Activated T-helper 17 cell treated with anti-CD3 and anti-CD28 coated beads, Interleukin-2, amount 50 U/mL, for 72 hours (primary cell): ENCODE measurements at places on chromosomes 12 and 14. TPM values are rescaled to one million over a fixed set of nuclear protein-coding genes. Genes with fewer than 3 reads are reported as not detected.

Gene GYS2
- total RNA-seq: not detected

Gene PLEKHD1
- 0.19 TPM for total RNA-seq

Gene KRT76
- not detected for total RNA-seq

Gene KRT5
- not detected for total RNA-seq

Gene GLIPR1L1
- not detected for total RNA-seq

Gene ACSM4
- not detected for total RNA-seq

Gene FBLN5
- total RNA-seq: 1.4 TPM

Gene RNASE13
- total RNA-seq: not detected

- no peak for ATAC-seq
Observed at GRCh38 chr14:51019089-51019488, 74.8 kb upstream of the PYGL start.

- no peak for ATAC-seq
Observed at GRCh38 chr12:46351886-46352650, 20.5 kb downstream of the SLC38A2 start.

DNA sequence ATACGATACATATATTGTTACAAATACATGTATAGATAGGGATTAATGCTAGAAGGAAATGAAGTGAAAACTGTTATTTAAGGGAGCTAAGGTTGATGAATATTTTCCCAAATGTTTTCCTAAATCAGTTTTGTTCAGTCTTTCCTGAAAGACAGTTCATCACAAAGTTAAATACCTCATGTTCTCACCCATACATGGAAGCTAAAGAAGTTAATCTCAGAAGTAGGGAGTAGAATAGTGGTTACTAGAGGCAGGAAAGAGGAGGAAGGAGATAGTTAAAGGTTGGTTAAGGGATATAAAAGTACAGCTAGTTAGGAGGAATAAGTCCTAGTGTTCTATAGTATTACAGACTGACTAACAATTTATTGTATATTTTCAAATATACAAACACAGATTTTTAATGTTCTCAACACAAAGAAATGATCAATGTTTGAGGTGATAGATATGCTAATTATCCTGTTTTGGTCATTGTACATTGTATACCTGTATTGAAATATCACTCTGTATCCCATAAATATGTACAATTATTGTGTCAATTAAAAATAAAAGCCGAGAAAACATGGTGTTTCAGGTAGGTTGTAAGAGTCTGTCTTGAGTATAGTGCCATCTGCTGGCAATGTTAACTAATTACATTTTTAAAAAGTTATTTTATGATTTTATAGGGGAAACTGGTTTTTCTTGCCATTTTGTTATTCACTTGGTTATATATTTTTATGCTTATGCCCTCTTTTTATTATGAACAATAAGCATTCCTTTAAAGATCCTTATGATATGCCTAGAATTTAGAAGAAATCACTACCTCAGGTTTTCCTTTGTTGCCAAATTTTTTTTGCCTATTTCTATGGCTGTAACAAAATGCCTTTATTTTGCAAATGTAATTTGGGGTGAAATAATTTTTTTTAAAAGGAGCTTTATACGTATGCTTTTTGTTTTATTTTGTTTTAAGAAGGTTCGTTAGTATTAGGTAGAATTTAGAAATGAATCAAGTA, 26.9 kb downstream of the ZDHHC17 start:
- ATAC-seq: no peak

DNA sequence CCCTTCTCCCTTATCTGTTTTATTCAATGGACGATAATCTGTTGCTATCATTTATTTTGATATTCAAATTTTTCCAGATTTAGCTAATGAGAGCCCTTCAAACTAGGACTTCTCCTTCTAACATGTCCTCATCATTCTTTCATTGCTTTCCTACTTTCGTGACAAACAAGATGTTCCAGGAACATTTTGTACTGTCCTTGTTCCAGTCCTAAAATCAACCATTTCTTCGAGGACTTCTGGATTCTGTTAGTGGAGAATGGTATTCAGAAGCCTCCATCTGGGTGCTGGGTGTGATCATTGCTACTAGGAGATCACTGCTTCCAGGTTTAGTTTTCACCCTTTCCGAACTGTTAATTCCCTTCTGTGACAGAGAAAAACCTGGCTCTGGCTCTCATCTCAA, 29.5 kb upstream of the FBXO34 start:
- ATAC-seq: no peak

- ATAC-seq: no peak
Observed at GRCh38 chr12:119949594-119949993, 39.4 kb upstream of the BICDL1 start.

DNA sequence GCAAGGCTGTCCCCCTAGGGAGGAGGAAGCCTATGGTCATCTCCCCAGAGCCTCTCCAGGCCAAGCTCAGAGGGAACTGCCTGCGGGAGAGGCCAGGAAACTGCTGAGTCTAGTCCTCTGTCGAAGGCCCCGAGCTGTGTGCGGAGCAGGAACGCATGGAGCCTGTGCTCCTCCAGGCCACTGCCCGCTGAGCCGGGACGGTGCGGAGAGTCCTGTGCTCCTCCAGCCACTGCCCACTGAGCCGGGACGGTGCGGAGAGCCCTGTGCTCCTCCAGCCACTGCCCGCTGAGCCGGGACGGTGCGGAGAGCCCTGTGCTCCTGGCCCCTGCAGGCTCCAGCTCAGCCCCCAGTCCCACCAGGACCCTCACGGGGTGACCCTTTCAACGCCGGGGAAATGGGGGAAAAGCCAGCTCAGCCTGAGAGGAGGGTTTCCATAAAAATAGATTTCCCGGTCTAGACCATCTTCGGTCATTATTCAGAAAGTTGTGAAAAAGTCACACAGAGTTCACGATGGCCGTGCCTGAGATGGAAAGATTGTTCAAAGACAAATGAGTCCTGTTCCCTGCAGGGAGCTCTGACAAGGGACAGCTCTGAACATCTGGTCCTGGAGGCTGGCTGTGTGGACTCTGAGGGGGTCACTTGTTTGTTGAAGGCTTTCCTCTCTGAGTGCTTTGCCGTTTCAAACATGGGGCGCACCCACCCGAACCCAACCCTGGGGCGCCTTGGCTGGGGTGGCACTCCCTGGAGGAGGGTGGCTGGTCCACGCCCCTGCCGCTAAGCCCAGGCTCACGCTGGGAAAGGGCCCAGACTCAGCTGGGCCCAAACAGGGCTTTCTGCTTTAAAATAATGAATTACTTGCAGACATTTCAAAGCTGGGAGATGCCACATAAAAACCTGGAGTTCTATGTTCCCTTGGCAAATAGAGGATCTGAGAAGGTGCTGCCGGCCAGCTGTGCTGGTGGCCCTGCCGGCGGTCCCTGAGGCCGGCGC, 85.5 kb downstream of the ADGRD1 start:
- ATAC-seq: no peak

DNA sequence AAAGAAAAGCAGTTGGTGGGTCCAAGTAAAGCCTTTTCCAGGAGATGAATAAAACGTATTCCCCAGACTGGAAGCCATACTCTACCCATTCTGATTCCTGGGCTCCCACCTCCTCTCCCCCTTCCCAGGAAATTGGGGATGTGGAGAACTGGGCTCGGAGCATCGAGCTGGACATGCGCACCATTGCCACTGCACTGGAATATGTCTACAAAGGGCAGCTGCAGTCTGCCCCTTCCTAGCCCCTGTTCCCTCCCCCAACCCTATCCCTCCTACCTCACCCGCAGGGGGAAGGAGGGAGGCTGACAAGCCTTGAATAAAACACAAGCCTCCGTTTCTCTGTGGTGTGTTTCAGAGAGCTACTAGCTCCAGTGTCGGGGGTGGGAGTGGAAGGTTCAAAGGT, 822 bp upstream of the RDH5 start:
- ATAC-seq: no peak

DNA sequence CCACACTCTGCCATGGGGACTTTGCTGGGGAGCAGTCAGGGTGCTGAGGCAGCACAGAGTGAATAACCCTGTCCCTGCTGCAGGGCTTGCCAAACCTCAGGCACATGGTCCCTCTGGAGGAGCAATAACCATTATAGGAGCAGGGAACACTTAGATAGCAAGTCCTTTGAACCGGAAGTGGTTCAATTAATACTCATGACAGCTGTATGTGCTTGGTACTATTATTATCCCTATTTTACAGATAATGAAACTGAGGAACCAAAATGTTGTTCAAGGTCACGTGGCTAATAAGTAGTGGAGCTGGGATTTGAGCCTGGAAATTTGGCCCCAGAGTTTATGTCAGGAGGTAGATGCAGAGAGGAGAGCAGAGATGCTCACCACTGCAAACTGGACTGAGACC, 49.0 kb downstream of the RFX4 start:
- no peak for ATAC-seq

GRCh38 chr14:67586369-67586768, 13.7 kb downstream of the PIGH start:
- ATAC-seq: no peak

DNA sequence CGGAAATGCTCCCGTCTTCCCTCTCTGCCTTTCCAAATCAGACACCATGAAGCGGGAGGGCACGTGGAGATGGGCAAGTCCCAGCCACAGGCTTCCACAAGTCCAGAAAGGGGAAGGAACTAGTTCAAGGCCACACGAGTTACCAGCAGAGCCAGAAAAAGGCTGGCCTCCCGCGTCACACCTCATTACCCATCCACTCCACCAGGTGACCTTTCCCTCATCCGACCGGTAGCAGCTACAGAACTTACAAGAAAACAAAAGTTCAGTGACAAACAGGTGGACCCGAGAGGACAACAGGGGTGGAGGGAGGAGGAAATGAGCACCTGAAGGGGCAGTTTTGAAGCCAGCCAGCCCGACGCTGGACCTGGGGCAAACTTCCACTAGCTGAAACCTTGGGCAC, 46.9 kb downstream of the CHGA start:
- ATAC-seq: no peak

GRCh38 chr12:104480012-104480411, 23.3 kb downstream of the CHST11 start:
- ATAC-seq: no peak

DNA sequence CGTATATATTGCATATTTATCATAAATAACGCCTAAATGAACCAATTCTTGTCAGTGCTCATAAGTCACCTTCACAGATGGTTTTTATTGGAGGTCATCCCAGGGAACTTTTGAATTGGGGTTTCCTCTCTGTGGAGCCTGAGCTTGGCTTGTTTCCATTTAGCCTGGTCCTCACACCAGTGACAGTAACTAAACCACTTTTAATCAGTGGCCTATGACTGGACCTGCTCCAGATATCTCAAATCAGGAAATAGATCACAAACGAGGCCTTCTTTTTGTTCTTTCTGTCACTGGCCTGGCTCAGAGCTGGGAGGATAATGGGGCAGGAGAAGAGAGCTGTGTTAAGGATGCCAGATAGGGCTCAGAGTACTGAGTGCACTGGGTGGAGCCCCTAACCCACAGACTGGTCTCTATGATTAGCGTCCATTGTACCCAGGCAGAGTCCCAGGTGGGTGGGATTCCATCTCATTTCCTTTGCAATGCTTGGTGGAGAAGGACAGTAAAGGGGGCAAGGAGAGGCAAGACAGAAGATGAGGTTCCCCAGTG, 92.4 kb downstream of the NUAK1 start:
- ATAC-seq: no peak

DNA sequence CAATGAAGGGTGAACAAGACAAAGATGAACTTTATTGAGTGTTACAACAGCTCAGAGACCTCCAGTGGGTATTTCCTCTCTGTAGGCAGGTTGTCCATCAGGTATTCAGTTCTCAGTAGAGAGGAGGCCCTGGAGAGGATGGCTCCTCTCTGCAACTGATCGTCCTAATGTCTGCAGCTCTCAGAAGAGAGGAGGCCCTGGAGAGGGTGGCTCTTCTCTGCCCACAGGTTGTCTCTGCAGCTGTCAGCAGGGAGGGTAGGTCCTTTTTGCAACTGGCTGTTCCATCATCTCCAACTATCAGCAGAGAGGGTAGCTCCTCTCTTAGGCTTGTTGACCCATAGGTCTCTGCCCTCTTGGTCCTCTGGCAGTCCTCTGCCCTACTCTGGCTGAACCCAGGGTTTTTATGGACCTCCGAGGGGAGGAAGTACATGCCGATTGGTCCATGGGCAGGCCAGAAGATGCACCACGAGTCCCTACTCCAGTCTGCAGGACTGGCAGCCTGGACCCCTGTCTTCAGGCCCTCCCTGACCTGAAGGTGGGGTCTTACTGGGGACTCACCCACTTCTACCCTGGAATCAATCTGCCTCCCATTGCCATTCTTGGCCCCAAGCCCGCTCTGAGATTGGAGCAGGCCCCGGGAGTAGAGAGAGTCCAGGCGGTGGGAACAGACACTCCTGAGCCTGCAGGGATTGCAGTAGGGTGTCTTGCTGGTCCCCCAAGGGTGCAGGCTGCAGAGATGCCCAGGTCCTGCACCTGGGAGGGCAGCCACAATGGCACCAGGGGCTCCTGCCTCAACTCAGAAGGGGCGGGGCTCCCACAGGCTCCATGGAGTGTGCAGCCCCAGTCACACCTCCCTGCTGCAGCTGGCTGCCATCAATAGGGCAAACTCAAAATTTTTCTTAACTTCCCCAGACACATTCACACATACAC, 2.3 kb downstream of the TMEM116 start:
- no peak for ATAC-seq

DNA sequence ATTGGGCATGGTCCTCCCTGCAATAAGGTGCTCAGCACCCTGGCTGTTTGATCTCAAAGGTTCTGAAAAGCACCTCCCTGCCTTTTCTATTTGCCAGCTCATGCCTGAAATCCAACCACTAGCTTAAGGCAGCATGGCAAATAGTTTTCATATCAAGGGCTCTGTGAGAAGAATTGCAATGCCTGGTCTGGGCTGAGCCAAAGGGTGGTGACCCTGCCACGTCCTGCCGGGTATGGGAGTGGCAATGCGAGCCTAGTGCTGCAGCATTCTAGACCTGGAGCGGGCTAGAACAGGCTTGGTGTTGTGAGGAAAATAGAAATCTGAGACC, 2.3 kb upstream of the SCNN1A start:
- no peak for ATAC-seq

DNA sequence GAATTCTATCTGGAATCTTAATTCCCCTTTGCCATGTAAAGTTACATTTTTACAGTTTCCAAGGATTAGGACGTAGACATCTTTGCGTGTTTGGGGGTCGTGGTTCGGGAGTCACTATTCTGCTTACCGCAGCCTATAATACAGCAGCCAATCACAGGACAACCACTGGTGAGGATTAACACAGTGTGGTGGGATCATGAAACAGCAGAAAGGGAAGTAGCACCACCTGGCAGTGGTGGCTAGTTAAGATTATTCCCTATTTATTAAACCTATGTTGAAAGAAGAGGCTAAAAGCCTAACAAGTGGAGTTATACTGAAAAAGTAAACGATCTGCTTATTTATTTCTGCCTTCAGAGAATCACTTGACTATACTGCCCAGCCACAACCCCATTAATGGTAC, 71.7 kb downstream of the IPO8 start:
- ATAC-seq: no peak
